ENCODE measurements at places on chromosomes 5 and 9.

DNA sequence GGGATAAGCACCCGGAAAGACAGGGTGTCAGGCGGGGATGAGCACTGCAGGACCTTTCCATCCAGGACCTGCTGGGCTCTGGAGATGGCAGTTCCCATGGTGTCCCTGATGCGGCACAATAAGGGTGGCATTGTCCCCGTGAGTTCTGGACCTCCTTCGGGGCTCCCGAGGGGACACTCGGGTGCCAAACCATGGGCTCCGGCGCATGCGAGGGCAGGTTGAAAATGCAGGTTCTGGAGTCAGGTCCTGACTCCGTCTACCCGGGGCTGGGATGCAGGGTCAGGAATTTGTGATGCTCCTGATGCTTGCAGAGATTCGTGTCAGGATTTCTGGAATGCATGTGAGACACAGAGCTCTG, 682 bp downstream of the FCN2 start:
- no peak for DNase-seq

- no peak for DNase-seq
These were observed 512.1 kb downstream of the MAN2A1 start for GRCh38 chr5:110201791-110202190.

DNA sequence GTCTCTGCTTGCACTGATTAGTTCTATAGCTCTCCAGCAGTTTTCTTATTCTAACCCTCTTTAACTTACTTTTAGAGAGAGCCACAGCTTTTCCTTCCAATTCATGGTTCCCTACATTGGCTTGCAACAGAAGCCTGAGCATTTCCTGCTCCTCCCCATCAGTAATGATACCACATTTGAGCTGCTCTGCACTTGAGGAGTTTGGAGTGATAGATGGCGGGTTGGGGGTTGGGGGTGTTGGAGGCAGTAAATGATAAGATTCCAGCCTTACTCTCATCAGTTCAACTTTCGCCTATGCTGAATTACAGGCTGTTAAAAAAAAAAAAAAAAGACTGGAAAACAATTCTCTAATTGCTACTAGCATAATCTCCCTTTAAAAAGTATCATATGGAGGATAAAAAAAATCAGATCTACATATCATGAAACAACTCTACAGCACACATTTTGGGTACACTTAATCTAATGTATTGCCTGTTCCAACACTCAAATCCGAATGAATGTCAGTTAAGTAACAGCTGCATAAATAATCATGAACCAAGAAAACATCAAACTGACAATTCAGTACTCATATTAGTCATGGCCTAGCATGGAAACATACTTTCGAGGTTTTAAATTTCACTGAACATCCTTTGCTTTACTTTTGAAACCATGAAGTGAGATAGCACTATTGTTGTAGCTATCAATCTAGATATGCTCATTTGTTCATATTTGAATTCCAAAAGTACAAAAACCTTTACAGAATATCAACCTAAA, 224.7 kb downstream of the NFIB start:
- no peak for DNase-seq

DNA sequence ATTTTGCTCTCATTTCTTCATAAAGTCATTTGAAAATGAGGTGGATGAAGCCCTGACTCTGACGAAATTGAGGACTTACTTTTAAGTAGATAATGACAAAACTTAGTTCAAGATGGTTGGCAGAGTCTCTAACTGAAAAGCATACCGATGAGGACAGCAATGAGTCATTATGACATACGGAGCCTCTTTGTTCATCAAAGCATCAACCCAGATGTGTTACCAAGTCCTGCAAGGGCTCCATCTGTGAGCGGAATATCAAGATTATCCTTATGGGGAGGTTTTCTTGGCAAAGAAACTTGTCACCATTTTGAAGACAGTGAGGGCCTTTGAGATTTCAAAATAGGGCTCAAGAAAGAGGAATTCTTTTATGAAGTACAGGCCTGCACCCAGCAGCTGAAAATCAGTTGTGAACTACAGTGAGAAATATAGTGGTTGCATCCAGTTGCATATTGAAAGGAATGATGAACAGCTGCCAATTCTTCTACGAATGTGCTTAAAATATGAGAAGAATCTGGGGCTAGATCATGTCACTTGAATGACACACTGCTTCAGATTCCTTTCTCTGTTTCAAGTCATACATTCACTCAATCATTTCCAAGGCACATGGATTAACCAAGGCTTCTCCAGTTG, 86.6 kb upstream of the SLC24A2 start:
- DNase-seq, result no peak

- DNase-seq, result no peak
These were observed 38.4 kb downstream of the HRH2 start for GRCh38 chr5:175696139-175696854.

All from hematopoietic multipotent progenitor cell treated with erythropoietin and hydrocortisone succinate and interleukin-3 and kit ligand, for 17 days (in vitro differentiated cells).